ENCODE measurements at places on chromosomes 16 and 17. TPM values are rescaled to one million over a fixed set of nuclear protein-coding genes. Genes with fewer than 3 reads are reported as not detected.

The OR1E2 gene
- polyA plus RNA-seq, result not detected

DNA sequence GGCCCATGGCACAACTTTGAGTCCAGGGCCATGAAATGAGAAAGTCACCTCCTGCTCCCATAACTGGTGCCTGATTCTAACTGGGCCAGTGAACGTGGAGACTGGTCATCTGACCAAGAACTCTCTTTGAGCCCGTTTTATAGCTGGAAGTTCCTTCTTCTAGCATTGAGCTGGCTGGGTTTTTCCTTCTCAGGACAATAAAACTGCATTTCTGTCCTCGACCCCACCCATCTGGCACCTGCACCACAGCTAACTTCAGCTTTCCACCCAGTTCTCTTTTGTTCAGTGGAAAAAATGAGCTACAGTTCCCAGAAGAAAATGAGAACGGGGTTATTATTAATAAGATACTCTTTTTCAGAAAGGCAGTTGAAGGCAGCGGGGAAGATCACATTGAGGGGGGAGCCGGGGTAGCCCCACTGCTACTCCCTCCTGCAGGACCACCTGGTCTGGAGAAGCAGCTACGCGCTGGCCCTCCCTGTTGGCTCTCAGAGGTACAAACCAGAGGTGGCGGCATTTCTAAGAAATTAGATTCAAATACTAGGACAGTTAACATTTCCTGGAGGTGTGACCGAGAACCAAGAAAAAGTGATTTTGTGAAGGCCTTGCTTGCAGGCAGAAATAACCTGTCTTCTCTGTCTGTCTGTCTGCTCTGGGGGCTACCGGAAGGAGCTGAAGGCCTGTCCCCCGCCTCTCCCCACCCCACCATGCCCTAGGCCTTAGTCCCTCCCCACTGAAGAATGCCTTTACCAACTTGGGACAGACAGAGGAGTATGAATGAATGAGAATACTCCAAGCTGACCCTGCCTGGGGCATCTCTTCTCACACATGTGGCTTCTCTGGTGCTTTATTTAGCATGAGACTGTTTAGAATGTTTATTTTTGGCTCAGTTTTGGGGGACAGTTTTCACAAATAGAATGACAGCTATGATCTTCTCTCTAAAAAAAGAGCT lies 123.9 kb downstream of the XYLT1 start:
- no peak for DNase-seq

DNA sequence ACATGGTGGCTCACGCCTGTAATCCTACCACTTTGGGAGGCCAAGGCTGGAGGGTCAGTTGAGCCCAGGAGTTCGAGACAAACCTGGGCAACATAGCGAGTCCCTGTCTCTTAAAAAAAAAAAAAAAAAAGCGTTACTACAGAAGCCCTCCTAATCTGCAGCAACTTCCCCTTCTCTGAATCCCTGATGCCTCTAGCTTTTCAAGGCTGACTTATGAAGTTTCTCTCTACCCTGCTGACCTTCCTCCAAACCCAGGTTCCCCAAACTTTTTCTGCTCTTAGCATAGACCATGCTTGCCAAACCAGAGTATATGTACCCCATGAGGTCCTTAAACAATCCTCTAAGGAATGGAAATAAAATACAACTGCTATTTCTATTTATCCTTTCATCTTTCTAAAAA lies 16.4 kb downstream of the LYRM1 start:
- no peak for DNase-seq

DNA sequence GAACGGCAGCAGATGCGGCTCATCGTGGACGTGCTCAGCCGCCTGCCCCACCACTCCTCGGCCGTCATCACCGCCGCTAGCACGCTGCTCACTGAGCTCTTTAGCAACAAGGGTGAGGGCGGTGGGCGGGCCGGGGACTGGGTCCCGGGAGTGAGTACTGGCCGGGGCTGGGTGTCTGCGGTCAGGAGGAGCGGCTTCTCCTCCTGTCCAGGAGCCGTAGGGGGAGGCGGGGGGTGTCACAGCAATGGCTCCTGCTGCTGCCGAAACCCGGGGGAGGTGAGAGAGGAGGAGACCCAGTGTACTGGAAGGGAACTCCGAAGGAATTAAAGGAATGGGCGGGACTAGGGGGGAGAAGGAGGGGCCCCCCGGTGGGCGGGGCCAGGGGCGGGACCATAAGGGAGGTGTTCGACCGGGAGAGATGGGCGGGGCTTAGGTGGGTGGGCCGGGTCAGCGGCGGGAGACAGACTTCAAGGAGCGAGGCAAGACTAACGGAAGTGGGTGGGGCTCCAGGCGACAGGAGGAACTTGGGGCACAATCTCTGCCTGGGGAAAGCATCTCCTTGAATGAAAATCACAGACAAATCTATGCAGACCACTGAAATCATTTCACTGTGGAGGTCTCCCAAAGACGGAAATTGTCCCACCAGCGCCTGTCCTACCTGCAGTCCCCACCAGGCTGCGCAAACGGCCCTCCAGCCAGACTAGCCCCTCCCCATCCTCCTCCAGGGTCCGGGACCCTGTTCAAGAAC lies 2.4 kb downstream of the NAGS start:
- peak; percentile 98 for DNase-seq

DNA sequence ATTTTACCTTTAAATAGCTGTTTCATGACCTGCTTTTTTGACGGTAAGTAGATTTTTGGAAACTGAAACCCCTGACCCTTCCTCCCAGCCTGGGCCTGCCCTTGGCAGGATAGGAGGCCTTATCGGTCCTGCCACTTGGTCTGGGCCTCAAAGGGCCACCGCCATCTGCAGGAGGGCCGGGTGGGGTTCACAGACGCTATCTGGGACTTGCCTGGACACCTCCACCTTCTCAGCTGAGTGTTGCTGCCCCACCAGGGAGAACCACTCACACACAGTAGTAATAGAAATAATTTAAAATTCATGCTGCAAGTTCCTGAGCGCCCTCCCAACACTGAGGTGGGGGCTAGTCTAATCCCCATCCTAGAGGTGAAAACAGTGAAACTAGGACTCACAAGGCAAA lies 4.6 kb upstream of the NPRL3 start:
- no peak for DNase-seq

DNA sequence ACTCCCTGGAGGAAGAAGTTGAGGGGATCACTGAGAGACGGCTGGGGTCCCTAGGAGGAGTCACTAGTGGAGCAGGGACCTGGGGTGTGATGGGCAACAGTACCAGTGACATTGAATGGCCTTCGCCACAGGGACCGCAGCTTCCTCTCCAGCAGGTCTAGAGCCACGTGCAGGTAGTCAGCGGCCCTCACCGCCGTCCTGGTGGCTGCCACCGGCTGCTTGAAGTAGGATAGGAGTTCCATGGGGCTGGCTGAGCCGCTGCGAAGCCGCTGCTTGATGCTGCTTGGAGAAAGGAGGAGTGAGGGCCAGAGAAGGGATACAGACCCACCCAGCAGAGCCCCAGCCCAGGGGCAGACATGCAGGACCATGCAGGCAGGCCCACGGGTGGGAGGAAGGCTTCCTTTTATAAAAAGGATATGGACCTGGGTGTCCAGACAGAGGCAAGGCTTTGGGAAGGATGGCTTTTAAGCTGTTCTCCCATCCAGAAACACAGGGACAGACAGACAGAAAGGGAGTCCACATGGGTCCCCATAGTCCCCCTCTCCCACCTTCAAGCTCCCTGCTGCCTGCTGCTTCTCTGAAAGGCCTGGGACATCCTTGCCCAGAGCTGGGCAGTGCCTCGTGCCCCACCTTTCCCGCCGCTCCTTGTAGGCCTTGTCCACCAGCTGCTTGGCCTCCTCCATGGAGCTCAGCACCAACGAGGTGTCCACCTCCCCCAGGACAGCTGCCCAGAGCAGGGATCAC lies 827 bp downstream of the MPO start:
- no peak for DNase-seq

GRCh38 chr16:78494674-78495073 lies 395.2 kb downstream of the WWOX start:
- no peak for DNase-seq

The OR1A1 gene
- polyA plus RNA-seq, result not detected

DNA sequence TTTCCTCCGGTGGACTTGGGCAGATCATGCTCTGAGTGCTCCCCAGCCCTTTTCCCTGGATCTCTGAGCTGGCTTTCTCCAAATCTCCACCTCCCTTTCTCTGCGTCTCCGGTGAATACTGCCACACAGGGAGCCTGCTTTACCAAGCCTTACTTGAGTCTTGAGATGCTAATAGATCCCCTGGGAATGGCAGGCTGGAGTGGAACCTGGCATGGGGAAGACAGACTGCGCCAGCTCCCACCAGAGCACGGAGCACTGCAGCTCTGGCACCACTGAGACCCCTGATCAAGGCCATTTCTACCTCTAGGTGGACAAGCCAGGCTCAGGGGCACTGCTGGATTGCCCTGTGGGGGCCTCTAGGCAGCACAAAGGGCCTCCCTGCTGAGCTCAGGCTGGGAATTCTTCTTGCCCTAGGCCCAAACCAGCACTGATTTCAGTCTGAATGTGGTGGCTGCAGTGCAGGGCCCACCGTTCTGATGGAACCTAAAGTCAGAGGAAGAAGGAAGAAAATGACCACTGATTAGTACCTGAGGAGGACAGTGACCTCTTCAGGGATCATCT lies 74.3 kb upstream of the CRHR1 start:
- DNase-seq, result no peak

GRCh38 chr17:64420143-64420670 lies 28.7 kb upstream of the MILR1 start:
- no peak for DNase-seq

- DNase-seq, result no peak
Measured at GRCh38 chr16:2148714-2149629, 547 bp downstream of the RAB26 start.

- no peak for DNase-seq
Measured at GRCh38 chr17:10547351-10547750, 2.1 kb downstream of the MYH2 start.

- DNase-seq, result no peak
Measured at GRCh38 chr17:16197276-16197675, 18.1 kb downstream of the NCOR1 start.

GRCh38 chr17:79113699-79114457 lies 39.3 kb downstream of the ENGASE start:
- no peak for DNase-seq

GRCh38 chr17:50816271-50816670 lies 19.1 kb upstream of the WFIKKN2 start:
- DNase-seq, result no peak

DNA sequence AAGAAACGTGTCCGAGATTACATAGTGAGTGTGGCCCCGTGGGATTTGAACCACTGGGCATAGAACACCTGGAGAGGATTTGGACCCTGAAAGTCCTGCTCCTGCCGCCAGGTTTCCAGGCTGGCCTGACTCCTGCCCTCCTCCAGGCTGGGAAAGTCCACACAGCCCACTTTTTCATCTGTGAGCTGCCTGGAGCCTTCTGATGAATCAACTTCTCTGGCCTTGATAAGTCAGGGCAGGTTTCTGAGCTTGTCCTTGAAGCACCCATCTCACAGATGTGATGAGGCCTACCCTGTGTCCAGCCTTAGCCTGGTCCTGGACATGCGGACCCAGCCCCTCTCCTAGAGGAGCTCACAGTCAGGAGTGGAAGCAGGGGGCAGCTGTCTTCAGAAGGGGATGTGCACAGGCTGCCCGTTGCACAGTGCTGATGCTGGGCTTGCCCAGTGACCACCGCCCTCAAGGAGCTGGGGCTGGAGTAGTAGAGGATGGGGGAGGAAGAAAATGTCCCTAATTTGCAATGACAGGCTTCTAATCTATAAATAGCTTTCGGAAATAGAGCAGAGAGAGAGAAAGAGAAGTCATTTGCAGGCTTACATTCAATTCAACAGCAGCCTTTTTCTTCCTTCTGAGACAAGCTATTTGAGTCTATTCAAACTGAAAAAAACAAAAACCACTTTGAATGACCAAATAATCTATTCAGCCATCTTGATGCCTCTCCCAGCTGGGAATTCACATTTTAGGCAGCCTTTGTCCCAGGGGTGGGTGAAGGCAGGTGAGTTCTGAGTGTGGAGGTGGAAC lies 73.5 kb upstream of the DNAJA2 start:
- no peak for DNase-seq

DNA sequence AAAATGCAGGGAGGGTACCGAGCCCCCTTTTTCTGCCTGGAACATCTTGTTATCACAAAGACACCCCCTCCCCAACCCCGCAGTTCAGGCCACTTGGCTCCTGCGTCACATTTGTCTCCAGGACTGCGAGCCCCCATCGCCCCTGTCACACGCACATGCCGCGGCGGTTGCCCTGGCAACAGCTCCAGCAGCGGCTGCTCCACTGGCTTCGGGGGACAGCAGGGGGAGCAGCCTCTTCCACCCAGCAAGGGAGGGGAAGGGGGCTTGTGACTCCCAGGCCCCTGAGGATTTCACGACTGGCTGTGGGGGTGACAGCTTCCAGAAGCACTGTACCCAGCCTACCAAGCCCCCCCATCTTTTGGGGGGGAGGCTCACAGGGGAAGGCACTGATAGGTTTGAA lies 2.6 kb downstream of the BAIAP3 start:
- no peak for DNase-seq

The CLEC18A gene
- polyA plus RNA-seq, result 0.08 TPM

DNA sequence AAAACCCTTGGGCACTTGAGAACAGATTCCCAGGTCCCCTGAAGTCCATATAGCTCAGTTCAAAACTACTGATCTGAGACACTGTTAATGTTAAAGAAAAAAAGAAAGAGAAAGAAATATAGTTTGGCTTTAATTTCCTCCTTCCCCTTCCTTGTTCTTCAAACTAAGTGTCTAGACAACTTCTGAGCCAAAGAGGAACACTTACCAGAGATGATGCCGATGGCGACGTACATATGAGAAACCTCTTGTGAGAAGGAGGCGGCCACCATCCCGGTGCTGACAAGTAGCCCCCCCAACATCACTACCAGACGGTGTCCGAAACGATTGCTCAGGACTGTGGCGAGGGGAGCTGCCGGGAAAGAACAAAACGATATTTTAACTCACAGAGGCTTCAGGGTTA lies 17.2 kb downstream of the SLC16A6 start:
- no peak for DNase-seq

DNA sequence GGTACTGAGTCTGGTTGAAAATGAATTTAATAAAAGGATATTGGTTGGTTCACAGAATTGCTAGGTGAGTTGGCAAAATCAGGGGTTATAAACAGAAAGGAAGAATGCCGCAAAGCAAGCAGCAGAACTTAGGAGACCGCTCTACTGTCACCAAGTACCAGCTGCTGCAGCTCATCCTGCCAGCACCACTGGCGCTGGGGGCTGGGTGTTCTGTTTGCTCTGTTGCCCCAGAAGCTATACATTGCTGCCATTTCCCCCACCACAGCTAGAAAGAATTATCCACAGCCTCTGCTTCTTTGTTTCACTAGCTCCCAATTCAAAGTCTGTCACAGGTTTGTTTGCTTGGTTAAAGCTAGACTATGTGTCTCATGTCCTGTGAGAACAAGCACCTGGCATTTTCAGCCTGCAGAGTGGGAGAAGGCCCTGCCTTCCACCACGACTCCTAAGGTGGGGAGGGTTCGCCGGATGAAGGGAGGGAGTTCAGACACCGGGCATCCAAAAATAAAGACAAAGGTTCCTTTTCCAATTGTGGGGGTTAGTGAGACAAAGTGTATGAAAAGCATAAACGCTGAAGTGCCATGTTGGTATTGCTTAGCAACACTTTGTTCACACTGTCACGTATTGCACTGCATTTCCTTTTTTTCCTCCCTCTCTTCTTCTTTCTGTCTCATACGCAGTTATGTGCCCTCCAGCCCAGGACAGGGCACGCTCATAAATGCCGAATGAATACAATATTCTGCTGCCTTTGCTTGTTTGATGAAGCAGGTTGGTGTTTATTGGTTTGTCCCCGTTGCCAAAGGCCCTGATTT lies 9.6 kb upstream of the CPD start:
- no peak for DNase-seq
